ENCODE measurements at places on chromosomes 3 and 15.
A peak's percentile ranks its signal among the peaks of the same experiment; 100 is the strongest.

GRCh38 chr3:122235147-122235546 lies 51.7 kb downstream of the CASR start:
- no peak for DNase-seq

DNA sequence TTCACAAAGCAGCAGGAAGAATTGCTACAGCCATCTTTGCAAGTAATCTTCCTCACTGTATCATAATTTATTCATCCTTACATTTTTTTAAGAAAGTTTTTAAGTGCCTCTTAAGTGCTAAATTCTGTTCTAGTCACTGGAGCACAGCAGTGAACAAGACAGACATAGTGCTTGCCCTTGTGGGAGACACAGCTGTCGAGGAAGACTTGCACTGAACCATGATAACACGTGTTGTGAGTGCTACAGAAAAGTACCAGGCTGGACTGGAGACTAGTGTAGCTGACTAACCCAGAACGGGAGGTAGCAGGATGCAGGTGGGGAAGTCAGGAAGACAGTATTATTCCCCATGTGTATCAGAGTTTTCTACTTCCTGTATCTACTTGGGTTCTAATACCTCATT lies 300.6 kb downstream of the TBL1XR1 start:
- no peak for DNase-seq

DNA sequence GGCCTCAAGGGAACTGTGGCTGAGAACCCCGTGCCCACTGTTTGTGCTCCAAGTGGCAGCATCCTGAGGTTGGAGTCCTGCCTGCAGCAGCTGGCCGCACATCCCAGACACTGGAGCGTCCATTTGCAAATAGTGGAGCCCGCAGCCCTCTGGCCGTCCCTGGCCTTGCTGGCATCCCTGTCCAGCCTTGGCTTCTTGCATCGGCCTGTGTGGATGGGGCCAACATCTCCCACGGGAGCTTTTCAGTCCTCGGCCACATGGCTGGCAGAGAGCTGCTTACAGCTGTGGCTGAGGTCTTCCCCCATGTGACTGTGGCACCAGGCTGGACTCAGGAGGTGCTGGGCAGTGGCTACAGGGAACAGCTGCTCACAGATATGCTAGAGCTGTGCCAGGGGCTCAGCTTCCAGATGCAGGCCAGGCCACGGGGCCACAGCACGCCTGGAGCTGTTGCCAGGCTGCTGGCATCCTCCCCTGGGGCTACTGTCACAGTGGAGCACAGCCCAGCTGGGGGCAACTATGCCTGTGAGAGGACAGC lies 71.2 kb downstream of the FAM43A start:
- no peak for DNase-seq

- no peak for DNase-seq
Observed at GRCh38 chr3:127964053-127964452, 49.0 kb downstream of the KBTBD12 start.

- DNase-seq, result no peak
Observed at GRCh38 chr3:159829539-159830227, 159.0 kb upstream of the IL12A start.

DNA sequence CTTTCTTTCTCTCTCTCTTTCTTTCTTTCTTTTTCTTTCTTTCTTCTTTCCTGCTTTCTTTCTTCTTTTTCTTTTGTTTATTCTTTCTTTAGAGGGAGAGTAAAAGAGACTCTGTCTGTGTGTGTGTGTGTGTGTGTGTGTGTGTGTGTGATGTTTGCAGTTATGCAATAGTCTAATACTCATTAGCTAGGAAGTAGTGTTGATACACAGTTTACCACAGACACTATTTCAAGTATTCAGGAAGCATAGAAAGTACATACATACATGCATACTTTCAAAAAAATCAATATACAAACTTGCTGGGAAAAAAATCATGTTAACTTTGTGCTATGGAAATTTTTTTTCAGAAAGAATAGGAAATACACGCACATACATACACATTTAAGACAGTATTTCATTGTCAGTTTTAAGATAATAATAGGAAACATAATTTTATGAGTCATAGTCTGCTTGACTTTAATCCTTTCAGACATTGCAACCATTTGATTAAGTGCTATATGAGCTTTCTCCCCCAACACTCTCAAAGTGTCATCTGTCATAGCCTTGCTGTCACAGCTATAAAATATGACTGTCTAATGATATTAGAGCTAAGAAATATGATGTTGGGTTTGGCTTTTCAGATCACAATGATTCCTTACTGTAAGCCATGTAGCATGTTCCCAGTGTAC lies 74.9 kb upstream of the EPHA3 start:
- DNase-seq, result no peak

- DNase-seq, result no peak
Observed at GRCh38 chr3:197753263-197753662, 3.6 kb downstream of the FYTTD1 start.

- DNase-seq, result no peak
Observed at GRCh38 chr3:57755368-57755675, 787 bp upstream of the SLMAP start.

GRCh38 chr3:11808231-11808630 lies 38.5 kb downstream of the TAMM41 start:
- no peak for DNase-seq

DNA sequence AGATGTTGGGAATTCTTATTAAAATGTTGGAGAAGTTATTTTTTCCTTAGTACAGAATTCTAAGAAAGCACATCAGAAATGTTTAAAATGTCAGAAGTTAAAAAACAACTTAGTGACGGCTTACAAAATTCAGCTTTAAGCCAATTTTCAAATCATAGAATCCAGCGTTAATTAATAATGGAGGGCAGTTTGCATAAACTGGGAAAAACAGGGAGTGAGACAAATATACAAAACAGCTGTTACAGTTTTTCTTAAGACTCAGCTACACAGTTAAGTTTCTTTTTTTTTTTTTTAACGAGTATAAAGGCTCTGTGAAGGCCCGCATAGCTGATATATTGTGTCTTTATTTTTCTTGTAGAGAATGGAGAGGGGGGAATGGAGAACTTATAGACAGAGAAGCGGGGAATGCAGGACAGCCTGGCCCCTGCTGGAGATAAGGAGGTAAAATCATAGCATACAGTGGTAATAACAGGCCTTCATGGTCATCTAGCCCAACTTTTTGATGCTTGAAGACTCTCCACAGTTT lies 164.4 kb downstream of the BBX start:
- no peak for DNase-seq

GRCh38 chr15:75347222-75348033 lies 589 bp downstream of the NEIL1 start:
- DNase-seq, result peak; percentile 62

- no peak for DNase-seq
Observed at GRCh38 chr15:49187549-49188245, 17.6 kb downstream of the GALK2 start.

GRCh38 chr15:65370885-65371284 lies 6.9 kb downstream of the IGDCC3 start:
- no peak for DNase-seq

GRCh38 chr15:99113547-99114271 lies 8.8 kb downstream of the SYNM start:
- DNase-seq, result no peak

DNA sequence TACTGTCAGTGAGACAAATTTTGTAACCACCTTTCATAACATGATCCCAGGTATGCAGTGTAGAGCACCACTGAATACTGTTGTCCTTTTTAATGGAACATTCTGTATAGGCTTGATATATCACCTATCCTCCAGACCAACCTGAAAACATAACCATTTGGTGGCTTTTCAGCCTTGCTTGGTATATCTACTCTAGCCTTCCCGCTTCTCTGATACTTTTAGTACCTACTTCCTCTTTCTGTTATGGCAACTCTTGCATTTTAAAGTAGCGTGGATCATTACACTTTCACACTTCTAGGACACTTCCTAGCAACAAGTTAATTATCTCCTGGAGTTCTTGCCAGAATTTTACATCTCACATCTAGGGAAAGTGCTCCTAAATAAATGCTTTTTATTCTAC lies 226.6 kb upstream of the ROBO1 start:
- DNase-seq, result no peak

- no peak for DNase-seq
Observed at GRCh38 chr3:186366206-186366605, 4.2 kb upstream of the DGKG start.

DNA sequence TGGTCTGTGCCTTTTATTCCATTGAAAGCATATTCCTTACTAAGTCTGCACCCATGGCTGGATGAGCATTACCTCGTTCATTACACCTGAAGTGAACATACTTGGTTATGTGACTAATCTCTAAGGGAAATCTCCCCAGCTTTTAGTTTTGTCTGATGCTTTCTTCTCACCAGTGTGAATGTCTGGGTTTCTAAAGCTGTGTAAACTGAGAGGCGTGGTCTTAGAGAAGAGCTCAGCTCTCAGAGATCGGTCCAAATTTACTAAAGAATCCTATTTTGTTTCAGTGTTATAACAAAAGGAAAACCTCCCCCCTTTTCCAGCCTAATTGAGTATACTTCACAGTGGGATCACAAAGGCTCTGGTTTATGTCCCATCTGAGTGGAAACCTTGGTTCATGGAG lies 352.3 kb downstream of the PTPRG start:
- no peak for DNase-seq

DNA sequence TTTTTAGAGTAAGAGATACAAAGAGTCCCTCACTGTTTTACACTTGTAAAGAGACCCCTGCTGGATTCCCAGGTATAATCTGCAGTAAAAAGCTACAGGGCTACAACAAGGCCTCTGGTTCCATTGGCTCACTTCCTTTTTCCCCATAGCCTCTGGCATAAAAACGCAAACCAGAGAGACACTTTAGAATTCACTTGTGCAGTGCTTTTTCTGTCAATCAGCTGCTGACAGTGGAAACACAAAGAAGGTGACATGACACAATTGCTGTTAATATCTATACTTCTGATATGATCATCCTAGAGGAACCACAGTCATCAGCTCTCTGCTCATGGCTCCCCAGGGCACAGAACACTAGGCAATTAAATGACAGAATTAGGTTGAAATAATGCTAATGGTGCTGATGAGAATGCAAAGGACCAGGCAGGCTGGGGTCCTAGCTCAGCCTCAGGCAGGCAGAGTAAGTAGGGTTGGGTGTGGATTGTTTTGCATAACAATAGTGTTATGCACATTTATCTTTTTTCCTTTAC lies 667.9 kb upstream of the CFAP20DC start:
- no peak for DNase-seq

DNA sequence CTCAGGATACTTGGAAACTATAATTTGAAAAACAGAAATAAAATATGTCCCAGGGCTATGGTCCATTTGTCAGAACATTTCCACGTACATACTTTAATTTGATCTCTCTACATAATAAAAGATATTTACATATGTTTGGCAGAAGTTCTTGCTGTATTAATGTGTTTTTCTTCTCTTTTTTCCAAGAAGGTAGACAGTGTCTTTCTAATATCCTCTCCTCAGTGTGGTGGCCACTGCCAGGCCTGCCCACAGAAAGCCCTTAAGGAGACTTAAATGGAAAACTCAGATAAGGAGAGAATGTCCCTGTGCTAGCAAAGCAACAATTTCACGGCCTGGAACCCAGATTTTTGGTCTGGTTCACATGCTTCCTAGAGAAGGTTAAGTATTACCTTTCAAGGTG lies 76.5 kb upstream of the ARHGEF26 start:
- no peak for DNase-seq

DNA sequence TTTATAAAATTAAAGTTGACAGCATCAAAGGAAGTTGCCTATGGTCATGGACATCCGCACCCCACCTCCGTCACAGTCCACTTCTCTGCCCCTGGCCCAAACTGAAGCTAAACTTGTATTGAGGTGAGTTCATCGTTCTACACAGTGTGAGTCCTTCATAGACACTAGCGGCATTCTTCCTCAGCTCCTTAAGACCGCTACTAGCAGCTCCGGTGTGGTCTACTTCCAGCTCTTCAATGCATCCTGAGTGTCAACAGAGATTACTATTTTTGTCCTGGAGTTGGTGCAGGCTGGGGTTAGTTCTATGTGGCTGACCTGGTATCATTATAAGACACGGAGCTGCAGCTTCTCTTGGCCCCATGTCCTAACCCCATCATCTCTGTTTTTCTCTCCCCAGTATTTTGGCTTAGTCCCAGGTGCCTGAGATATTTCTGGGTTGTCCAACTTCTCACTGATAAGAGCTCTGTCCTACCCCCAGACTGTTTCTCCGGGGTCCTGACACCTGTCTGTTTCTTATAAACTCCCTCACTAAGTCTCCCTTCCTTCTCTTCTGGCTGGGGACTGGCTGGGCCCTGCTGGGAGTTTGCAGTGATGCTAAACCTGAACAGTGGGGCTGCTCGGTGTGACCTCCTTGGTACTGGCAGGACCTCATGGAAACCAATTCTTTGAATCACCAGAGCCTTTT lies 169.2 kb upstream of the ATP10A start:
- DNase-seq, result no peak

DNA sequence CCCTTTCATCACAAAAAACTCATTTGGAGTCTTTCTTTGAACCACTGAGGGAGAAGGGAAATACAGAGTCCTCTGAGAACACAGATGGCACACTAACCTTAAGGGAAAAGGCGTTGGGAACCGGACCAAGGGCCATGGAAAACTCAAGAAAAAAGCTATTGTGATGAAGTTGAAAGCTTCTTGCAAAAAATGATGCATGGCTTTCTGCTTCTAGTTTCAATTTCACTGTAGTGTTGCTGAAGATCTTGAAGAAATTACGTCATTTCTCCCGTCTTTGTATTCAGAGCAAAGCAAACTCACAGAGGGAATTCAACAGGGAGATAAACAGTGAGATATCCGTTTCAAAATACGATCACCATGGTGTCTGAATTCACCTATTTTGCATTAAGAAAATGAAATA lies 642.3 kb upstream of the ADAMTS9 start:
- DNase-seq, result no peak

- no peak for DNase-seq
Observed at GRCh38 chr15:81400640-81401236, 26.7 kb upstream of the TMC3 start.

DNA sequence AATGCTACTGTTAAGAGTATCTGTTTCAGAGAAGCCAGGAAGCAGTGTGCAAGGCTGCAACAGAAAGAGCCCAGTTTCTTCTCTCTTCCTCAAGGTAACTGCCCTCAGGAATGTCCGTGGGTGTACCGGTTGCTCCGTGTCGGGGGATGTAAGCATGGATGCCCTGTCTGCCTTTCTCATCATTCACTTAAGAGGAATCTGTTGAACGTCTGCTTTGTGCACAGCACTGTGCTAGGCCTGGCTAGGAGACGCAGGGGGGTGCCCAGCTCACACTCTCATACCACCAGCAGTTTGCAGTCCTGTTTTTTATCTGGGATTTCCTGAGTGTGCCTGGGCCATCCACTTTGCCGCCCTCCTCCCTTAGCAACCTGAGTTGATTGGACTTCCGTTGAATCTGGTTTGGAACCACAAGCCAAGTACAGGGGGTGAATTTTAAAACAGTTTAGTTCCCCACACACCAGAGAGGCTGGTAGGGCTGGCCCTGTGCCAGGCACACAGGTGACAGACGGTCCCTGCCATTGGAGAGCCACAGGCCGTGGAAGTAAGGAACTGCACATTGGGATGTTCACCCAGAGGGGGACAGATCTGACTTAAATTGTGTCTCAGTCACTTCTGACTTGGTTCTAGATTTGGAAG lies 11.2 kb downstream of the BOC start:
- no peak for DNase-seq

Measured in stimulated activated naive CD8-positive, alpha-beta T cell treated with anti-CD3 and anti-CD28 coated beads, Interleukin-15, Interleukin-2, amounts not matched to agents 100 U/mL and 50 U/mL, for 24 hours (primary cell).